ENCODE measurements at places on chromosomes 1 and 21. TPM values are rescaled to one million over a fixed set of nuclear protein-coding genes. Genes with fewer than 3 reads are reported as not detected.

DNA sequence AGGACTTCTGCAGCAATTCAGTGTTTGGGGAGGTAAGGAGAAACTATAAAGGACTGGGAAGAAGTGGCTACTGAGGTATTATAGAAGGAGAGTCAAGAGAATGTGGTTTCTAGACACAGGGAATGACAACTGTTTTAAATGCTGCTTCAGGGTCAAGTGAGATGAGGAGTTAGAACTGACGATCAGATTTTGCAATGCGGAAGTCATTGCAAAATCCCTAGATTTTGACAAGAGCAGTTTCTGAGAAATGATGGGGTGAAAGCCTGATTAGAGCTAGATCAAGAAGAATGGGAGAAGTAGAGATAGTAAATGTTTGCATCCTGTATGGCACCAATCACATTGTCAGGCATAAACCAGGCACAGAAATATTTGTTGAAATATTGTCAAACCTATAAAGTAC, 4.7 kb upstream of the TSNAX start:
- DNase-seq, result no peak

Gene KRTAP11-1
- not detected for total RNA-seq

- DNase-seq, result no peak
These were observed 6.7 kb downstream of the NCMAP start for GRCh38 chr1:24562625-24563024.

- no peak for DNase-seq
These were observed 2.0 kb downstream of the KCNA3 start for GRCh38 chr1:110672753-110673108.

Gene NBPF4
- 0.60 TPM for total RNA-seq

Gene SRGAP2
- 38.9 TPM for total RNA-seq

Gene FCRL1
- not detected for total RNA-seq

- DNase-seq, result no peak
These were observed 1.5 kb upstream of the RAP1A start for GRCh38 chr1:111618081-111618480.

GRCh38 chr1:225949041-225949440, 8.0 kb upstream of the LEFTY2 start:
- no peak for DNase-seq

GRCh38 chr1:80163686-80164085, 1157.2 kb upstream of the ADGRL4 start:
- DNase-seq, result no peak

DNA sequence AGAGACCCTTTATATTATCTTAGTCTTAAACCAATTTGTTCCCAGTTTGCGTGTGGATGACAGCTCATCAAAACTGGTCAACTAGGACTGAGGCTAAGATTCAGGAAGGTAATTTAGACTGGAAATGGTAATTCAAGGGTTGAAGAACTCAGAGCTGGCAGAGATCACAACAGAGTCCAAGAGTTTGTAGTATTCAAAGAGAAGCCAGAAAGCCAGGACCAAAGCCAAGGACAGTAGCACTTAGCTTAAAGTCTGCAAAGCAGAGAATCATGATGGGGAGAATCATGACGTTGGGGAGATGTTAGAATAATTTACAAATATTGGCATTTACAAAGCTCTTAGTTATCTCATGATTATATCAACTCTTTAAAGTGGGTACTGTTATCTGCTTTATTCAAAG, 32.6 kb downstream of the RNF11 start:
- peak; percentile 61 for DNase-seq

Gene FAM229A
- 0.84 TPM for total RNA-seq

- peak; percentile 55 for DNase-seq
These were observed 651 bp downstream of the ZBTB8A start for GRCh38 chr1:32539584-32540571.

GRCh38 chr21:29208682-29209059, 78.2 kb downstream of the MAP3K7CL start:
- DNase-seq, result peak; percentile 59

Gene ERMAP
- total RNA-seq, result 11.1 TPM

Gene LEPR
- 8.5 TPM for total RNA-seq

Gene ENO1
- total RNA-seq, result 4,316 TPM

DNA sequence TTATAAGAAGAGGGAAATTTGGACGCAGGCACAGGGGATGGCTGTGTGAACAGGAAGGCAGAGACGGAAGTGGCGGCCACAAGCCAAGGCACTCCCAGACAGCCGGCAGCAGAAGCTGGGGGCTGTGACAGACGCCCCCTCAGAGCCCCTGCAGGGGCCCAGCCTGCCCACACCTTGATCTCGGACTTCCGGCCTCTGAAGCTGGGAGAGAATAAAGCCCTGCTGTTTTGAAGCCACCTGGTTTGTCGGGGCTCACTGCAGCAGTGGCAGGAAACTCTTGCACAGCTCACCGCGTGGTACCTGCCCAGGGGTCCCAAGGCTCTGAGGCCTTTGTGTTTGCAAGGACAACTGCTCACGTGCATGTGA, 13.7 kb downstream of the MEGF6 start:
- DNase-seq, result no peak

GRCh38 chr21:39511102-39511501, 59.3 kb downstream of the SH3BGR start:
- no peak for DNase-seq

DNA sequence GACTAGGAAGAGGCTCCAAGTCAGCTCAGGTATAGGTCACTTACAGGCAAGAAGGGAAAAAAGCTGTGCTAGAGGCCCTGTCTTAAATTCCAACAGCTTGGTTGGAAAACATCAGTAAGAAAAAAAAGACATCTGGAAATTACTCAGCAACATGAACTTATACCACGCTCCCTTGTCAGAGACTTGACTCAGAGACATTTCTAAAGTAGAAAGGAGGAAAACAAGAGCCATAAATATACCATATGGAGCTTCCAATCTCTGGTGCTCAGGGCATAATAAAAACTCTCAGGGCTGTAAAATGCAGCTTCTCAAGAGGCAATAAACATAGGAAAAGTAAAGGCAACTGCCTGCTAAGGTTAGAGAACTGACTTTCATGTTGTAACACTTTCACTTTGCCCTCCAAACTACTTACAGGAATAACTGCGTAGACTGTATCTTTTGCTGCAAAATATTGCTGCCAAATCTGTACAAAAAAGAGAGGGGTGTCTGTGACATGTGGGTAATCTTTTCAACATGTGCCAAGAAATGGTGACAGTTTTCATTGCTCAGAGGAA, 14.7 kb downstream of the ATPAF1 start:
- no peak for DNase-seq

DNA sequence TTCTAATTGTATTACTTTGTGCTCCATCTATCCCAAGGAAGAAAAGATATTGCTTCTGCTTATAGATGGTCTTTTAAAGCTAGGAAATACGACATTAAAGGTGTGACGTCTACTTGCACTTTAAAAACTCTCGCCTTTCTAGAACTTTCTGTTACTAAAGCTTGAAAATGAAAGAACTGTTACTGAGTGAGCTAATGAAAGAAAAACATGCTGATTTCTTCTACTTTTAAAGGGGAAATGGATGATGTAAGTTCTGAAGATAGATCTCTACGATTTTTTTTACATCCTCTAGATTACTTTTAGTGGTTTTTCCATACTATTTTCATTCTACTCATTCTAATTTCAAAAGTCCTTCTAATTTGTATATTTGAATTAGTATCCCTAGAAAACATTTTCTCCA, 387.5 kb downstream of the USP25 start:
- DNase-seq, result no peak

- DNase-seq, result peak; percentile 50
These were observed 111.6 kb upstream of the PDE4B start for GRCh38 chr1:65681096-65681495.

GRCh38 chr1:44501047-44501890, 96.2 kb downstream of the RNF220 start:
- no peak for DNase-seq

DNA sequence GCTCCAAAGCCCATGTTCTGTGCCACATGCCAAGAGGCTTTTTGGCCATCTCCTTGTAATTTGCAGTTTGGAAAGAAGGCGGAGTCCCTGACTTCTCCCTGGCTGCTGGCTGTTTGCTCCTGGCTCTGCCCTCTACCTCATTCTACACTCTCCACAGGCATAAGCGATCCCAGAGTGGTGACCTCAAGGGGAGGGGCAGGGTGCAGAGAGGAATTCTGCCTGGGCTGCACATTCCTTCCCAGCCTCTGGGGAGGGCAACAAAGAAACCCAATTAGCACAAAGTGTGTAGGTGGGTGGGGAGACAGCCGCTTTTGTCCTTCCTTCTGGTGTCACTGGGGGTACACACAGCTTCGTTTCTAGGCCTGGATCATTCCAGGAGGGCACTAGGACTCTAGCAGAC, 95.3 kb downstream of the HIVEP3 start:
- DNase-seq, result no peak

DNA sequence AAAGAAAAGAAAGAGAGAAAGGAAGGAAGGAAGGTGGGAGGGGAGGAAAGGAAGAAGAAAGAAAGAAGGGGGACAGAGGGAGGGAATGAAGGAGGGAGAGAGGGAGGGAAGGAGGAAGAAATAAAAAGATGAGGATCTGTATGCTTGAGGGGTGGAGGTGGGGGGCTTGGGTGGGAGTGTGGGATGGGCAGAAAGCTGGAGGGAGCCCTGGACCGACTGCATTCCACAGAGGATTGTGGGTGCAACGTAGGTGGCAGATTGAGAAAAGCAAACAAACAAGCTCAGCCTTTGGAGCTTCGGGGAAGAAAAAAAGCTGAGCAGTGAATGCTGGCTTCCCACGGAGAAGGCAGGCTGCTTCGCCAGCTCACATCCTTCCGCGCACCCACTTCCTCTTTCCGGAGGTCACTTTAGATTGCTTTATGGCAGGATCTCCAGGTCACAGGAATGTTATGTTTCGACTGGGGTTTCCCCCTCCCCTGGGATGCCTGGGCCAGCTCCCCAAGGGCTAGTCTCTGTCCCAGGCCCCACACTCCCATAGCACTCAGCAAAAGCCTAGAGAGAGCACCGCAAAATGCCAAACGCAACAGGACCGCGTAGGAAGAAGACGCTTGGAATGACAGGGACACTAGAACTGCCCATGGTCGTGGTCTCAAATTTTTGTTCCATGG, 20.7 kb upstream of the LGALS8 start:
- DNase-seq, result peak; percentile 68

Gene GJA9
- not detected for total RNA-seq
